ENCODE measurements at places on chromosomes 12 and 14.

GRCh38 chr14:83485591-83485990, 1951.9 kb upstream of the SEL1L start:
- no peak for DNase-seq

DNA sequence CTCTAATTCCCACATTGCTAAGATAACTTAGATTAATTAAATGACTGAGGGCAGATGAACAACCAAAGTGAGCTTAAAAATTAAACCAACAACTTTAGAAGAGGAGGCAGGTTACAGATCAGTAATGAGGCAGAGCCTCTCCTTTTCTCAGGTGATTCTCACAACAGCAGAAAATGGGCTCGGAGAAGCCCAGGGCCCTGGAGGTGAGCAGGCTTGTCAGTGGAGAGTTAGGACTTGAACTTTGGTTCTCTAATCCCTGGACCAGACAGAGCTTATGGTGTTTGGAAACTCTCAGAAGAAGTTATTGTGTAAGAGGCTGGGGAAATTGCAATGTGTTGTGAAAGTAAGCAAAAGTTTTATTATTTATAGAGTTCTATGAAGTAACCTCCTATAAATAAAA, 2.8 kb downstream of the TRHDE start:
- DNase-seq = no peak

- no peak for DNase-seq
These were observed 92.0 kb upstream of the USP44 start for GRCh38 chr12:95643256-95643655.

- no peak for DNase-seq
These were observed 24.1 kb downstream of the NTN4 start for GRCh38 chr12:95766356-95767019.

DNA sequence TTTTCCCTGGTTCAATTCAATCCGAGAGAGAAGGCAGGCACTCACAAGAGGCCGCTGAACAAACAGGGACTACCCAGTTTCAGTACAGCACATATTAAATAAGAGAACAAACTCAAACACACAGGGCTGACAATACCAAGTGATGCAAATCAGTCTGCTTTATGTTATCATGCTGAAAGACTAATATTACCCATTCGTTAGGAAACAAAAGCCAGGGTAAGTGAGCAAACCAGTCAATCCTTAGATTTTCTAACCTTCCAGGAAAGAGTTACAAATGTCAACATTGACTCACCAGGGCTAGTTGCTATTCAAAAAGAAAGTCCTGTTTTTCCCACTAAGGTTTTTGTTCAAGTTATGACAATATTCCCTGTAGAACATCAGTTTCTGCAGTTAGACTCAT, 246.2 kb downstream of the C12orf42 start:
- DNase-seq = no peak

GRCh38 chr14:54738009-54738408, 164.6 kb downstream of the GCH1 start:
- DNase-seq = no peak

DNA sequence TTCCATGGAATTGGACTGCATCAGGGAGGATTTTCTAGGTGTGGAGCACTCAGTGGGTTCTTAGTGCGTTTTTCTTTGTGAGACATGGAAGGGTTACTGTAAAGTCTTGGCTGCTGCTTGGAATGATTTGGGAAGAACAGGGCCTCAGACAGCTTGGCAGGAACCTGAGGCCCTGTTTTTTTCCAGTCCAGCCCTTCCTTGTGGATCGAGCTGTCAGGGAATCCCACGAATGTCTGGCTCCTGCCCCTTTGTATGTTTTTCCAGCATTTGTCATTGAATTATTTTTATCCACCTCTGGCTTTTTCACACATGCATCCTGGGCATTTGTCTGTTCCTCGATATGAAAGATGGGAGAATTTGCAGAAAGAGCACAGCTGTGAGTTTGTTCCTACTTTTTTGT, 158.5 kb downstream of the TGFB3 start:
- DNase-seq = no peak

DNA sequence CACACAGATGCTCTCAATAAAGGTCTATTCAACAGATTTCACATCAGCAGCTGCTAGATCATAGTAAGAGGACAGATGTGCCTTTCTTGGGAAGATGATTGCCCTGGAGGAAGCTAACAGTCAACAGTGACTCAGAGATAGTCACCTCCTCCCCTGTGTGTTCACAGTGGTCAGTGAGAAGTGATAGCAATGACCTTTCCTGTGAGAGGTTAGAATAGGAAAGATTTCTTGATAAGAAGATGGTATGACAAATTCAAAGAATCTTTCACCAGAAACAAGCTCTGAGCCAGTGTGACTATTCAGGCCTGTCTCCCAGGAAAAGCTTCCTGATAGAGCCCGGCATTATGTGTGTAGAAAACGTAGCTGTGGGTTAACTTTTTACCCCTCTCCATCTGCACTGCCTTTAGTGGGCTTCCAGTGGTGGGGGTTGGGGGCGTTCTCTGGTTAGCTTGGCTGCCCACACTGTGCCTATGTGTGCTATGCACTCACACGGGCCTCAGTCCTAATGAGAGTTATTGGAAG, 66.4 kb upstream of the ARHGAP5 start:
- DNase-seq = no peak

DNA sequence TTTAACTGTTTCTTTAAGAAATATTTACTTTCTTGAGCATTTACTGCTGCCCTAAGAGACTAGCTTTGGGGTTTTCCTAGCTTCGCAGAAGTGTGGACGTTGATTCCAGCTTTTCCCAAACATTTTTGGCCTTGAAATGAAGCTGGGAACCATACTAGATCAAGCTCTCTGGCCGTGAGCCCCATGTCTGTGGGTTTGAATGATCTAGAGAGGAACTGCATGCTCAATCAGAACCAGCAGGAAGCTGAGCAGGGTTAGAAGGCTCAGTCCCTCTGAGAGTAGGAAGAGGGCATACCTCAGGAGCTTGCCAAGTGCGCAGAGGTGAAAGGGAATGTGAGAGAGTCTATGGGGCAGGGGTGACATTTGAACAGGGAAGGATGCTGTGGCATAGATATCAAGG, 292.1 kb downstream of the CACNA1C start:
- no peak for DNase-seq

DNA sequence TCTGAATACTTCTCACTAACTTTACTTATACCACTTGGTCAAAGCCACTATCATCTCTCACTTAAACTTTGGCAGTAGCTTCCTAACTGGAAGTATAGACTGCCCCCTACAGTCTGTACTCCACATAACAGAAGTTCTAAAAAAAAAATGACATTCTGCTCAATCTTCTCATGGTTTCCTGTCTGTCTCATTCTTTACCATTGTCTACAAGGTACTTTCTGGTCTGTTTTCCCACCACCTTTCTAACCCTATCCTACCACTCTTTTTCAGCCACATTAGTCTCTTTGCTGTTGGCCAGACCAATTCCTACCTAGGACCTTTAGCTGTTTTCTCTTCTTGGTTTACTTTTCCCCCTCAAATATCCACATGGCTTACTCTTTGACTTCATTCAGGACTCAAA, 14.7 kb downstream of the CPSF6 start:
- peak; percentile 74 for DNase-seq

- DNase-seq = peak; percentile 95
These were observed at the start of gene GNPTAB for GRCh38 chr12:101830367-101831325. Gene GNPTAB, minus strand, starts transcription at chr12:101830959. Its CDS starts 284 bp downstream, at chr12:101830675.

- DNase-seq = no peak
These were observed 561.5 kb downstream of the TMEM121 start for GRCh38 chr14:106087837-106088236.

GRCh38 chr14:61940666-61941420, 178.6 kb downstream of the SNAPC1 start:
- no peak for DNase-seq

DNA sequence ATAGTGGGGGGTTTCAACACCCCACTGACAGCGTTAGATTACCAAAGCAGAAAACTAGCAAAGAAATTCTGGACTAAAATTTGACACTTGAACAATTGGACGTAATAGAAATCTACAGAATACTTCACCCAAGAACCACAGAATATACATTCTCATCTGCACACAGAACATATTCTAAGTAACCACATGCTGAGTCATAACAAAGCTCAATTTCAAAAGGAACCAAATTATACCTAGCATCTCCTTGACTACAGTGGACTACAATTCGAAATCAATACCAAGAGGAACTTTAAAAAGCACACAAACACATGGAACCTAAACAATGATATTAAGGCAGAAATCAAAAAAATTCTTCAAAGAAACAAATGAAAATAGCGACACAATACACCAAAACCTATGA, 871.6 kb upstream of the MDGA2 start:
- DNase-seq = no peak

DNA sequence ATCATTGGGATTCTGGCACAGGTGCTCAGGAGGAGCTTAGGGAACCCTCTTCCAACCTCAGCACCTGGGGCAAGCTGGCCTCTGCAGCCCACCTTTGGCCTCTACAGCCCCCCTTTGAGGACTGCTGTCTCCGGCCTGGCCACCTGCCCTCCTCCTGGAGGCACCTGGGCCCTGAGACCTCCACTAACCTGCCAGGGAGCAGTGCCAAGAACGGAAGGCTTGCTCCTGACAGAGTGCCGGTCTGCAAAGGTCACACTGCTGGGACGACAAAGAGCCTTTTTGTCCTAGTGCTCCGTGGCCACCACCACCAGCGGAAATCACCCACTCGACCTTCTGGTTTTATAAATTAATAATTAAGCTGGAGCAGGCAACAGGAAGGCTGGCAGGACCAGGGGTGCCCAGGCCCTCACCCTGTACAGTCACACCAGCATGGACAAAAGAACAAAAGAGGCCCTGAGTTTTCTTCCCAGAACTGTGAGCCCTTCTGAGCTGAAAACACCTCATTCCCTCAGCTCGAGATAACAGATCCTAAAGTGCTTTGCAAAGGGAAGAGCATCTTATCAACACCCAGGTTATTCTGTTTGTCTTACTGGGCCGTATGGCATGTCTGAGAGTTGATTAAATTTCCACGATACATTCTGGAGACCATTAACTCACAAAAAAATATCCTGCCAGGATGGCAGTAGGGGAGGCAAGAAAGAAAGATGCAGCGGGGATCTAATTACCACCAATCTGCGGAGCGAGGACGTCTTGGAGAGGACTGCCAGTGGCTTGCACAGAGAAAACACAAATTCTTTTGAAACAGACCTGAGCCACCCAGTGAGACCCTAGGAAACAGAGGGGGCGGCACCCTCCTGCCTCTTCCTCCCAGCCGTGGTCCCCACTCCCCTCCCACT, 8.2 kb downstream of the TESC start:
- DNase-seq = no peak

DNA sequence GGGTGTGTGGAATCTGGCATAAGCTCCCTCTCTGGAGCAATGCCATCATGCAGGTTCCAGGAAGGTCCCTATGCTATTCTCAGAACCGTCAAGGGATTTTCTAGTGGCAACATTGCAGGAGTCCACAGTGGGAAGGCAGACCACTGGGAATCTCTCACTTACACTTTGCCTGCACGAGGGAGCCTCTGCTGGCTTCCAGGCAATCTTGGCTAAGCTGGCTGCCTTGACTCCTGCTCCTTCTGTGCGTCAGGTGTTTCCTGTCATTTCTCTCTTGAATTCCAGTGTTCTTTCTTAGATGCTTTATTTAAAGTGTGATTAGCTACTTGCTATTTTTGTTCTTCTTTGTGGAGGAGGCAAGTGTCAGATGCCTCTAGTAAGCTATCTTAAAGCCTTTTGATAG, 414.0 kb upstream of the ATP2B1 start:
- no peak for DNase-seq

DNA sequence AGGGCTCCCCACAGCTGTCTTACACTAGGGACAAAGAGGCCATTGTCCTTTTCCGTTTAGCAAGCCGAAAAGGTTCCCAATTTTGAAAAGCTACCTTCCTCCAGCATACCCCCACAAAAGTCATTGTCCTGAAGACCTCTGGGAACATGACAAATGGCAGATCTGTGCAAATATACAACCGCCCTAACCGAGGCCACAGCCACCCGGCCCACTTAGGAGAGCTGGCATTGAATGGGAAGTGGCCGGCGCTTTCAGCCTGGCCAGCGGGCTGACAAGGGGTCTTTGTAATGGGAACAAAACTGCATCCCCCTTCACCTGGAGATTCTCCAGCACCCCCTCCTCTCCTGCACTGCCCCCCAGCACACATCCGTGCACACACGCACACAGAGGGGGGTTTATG, 48.1 kb upstream of the VASH1 start:
- DNase-seq = no peak

DNA sequence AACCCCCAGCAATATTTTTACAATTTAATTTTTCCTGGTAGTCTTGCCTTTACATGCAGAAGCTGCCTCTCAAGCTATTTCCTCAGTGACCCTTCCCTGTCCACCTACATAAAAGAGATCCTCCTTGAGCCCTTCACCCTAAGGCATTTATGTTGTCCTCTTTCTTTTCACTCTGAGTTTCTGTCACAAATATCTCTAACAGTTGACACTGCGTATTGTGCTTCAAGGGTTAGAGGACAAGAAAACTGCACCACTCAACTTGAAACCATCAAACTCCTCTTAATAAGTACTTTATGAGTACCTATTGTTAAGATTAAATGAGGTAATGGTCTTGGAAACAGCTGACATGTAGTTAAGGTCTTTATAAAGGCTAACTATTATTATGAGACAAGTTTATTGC, 557.7 kb downstream of the TRHDE start:
- DNase-seq = no peak

DNA sequence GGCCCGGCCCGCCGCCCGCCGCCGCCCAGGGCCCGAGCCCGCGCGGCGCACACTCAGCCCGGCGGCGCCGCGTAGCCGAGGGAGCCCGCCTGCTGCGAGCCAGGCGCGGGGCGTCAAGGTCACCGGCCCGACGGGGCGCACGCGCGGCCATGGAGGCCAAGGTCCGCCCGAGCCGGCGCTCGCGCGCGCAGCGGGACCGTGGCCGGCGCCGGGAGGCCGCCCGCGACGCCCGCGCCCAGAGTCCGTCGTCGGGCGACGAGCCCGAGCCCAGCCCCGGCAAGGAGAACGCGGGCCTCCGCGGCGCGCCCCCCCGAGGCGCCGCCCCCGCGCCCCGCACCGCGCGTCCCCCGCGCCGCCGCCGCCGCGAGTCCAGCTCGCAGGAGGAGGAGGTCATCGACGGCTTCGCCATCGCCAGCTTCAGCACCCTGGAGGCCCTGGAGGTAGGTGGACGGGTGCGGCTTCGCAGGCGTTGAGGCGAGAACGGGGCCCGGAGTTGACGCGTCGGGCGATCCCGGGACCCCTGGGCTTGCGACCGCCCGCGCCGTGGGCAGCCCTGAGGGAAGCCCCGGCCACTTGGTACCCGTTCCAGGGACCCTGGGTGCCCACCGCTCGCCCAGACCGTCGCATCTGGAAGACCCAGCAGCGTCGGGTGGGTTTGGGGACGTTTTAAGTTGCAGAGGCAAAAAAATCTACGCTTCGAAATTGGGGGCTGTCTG, 629 bp downstream of the FBRSL1 start:
- no peak for DNase-seq

DNA sequence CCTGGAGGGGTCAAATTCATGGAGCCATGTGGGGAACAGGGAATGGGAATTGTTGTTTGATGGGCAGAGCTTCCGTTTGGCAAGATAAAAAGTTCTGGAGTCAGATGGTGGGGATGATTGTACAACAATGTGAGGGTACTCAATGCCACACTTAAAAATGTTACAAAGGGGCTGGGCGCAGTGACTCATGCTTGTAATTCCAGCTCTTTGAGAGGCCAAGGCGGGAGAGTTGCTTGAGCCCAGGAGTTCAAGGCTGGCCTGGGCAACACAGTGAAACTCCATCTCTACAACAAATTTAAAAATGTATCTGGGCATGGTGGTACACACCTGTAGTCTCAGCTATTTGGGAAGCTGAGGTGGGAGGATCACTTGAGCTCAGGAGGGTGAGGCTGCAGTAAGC, 66.0 kb upstream of the DIO3 start:
- no peak for DNase-seq
